ENCODE measurements at places on chromosomes 12 and 14. TPM values are rescaled to one million over a fixed set of nuclear protein-coding genes. Genes with fewer than 3 reads are reported as not detected.

DNA sequence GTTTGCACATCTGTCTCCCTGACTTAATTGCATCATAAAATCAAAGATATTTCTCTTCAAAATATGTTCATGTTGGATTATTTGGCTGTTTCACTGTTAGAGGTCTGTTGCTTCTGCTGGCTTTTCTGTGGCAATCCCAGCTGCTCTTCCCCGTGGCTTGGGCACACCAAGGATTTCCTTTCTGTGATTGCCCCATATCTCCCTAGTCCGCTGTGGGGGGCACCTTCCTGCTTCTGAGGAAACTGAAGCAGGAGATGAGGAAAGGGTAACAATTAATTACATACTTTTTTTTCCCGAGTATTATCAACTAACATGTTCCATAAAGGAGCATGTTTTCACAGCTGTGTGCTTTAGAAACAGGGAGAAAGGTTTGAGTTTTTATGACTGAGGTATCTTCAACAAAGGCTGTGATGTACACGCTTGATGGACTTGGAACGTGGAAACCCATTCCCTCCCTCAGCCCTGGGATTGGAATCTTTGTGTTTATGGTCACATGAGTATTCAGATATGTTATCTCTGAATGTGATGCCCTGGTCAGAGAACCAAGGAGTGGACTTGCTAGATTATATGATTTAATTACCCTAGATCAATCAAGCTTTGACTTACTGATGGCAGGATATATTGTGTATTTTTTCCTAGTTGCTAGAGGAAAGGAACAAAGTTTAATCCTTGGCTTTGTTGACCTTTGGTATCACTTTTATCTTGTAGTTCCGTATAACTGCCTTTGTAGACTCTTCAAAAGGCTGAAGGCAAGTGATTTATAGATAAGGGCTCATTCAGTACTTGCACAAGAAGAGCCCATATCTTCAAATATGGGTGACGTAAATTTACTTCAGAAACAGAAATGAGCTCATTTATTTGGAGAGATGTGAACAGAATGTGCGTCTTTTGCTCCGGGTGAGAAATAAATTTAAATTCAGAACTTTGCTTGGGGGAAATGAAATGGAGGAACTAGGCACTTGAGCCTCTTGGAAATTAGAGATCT, 46.7 kb downstream of the BORCS5 start:
- H3K36me3 ChIP-seq, result no peaks in the 10 kb centered on the region
- no peak overlapping the region for H3K27ac ChIP-seq
- no peak for DNase-seq
- H3K4me3 ChIP-seq, result no peak overlapping the region
- H3K4me1 ChIP-seq, result peaks cover 14% of the 10 kb centered on the region
- H3K27me3 ChIP-seq, result no peaks in the 10 kb centered on the region

GRCh38 chr12:101013993-101014392, 196.0 kb downstream of the SLC5A8 start:
- H3K4me1 ChIP-seq, result no peaks in the 10 kb centered on the region
- no peak overlapping the region for H3K27ac ChIP-seq
- no peaks in the 10 kb centered on the region for H3K27me3 ChIP-seq
- H3K4me3 ChIP-seq, result no peak overlapping the region
- DNase-seq, result no peak

- H3K36me3 ChIP-seq, result no peaks in the 10 kb centered on the region
- no peak overlapping the region for H3K27ac ChIP-seq
- no peak for DNase-seq
- H3K27me3 ChIP-seq, result no peaks in the 10 kb centered on the region
Observed at GRCh38 chr12:124520265-124520701, 47.1 kb downstream of the NCOR2 start.

DNA sequence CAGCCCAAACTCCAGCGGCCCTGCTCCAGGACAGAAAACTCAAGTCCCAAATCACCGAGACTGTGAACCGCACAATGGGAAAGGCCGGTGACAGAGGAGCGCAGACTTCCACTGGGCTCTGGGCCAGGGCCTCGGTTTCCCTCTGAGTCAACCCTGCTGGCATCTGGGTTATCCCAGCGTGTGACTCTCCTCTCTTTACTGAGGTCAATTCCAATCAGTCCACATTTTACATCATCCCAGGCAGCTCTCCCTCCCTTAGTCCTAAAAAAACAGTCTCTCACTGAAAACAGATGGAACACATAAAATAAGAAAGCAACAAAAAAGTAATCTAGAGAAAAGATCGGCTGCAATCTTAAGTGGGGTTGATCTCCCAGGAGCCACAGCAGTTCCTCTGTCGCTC, 36.9 kb downstream of the ITPK1 start:
- no peaks in the 10 kb centered on the region for H3K36me3 ChIP-seq
- H3K4me3 ChIP-seq, result no peak overlapping the region
- DNase-seq, result no peak
- H3K4me1 ChIP-seq, result no peaks in the 10 kb centered on the region

DNA sequence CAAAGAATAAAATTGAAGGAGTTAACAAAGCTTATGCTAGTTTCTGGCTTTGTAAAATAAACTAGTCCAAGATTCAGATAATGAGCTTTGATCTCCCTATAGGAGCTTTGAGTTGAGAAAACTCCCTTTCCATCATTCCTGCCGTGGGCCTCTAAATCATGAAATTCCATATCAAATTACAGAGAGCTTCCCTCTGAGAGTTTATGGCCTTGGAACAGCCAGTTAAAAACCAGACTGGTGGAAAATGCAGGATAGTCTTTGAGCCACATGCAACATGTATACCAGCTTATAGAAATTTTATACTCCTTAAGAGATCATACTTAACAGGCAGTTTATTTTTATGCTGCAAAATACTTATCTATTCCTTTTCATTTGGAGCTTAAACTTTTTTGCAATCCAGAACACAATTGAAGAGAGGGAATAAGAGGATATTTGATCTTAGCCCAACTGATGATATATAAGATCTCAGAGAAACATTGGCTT, 175.8 kb upstream of the ATP2B1 start:
- no peak overlapping the region for H3K4me3 ChIP-seq
- H3K36me3 ChIP-seq, result no peaks in the 10 kb centered on the region

DNA sequence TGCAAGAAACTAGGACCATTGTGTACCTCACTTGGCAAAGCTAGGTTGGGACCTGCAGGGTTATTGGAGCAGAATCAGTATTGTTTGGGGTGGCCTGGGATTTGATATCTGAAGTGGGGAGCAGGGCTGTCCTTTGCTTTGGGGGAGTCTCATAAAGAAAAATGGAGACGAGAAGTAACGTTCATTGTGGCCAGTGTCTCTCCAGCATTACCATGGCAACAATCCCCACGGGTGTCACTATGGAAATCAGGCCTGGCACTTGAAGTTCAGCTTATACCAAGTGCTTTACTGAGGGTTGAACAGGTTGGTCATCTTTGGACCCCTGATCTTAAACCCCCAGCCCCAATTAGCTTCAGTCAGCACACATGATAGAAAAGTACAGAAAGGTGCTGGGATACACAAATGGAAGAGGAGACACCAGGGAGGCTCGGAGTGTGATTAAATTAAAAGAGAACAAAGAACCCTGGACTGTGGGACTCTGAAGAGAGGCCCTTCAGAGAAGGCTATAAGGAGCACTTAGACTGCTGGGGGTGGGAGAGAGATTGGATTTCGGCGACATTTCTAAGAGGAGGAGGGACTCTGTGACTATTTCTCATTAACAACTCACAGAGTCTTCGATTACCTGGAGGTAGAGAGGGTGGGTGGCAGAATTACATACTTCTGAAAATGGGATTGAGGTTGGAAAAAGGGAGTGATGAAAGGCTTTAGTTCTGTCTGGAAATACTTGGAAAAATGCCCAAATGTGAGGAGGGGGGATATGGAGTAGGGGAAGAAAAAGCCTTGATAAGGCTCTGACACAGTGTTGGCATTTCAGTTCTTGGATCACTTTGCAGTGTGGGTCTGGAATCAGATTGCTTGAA, 3.7 kb downstream of the KIF5A start:
- no peak for DNase-seq
- H3K36me3 ChIP-seq, result no peaks in the 10 kb centered on the region
- H3K4me1 ChIP-seq, result peaks cover 38% of the 10 kb centered on the region
- H3K27ac ChIP-seq, result no peak overlapping the region
- H3K4me3 ChIP-seq, result no peak overlapping the region
- peaks cover 5% of the 10 kb centered on the region for H3K27me3 ChIP-seq

Gene IL26
- polyA plus RNA-seq, result not detected

DNA sequence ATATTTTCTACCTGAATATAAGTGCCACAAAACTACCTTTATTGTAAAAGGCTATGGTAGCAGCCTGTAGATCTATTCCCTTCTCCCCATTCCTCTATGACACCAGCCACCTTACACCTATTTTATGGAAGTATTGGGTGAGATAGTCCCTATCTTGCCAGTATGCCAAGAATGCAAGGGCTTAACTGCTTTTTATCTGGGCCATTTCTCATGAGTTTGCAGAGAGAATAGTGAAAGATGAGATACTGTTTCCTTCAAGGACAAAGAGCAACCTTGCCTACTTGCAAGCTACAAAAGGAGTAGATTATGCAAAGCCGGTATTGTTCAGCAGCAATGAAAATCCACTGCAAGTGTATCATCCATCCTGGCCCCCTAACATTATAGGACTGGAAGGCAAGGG, 1775.6 kb upstream of the SEL1L start:
- H3K36me3 ChIP-seq, result no peaks in the 10 kb centered on the region
- H3K4me3 ChIP-seq, result no peak overlapping the region
- no peaks in the 10 kb centered on the region for H3K4me1 ChIP-seq
- no peaks in the 10 kb centered on the region for H3K27me3 ChIP-seq
- no peak for DNase-seq

Gene FIGNL2
- polyA plus RNA-seq, result 1.1 TPM

Gene KRT73
- not detected for polyA plus RNA-seq
